ENCODE measurements at places on chromosomes 11 and 22.

GRCh38 chr22:20094197-20094807 lies 14.3 kb downstream of the DGCR8 start:
- H3K4me1 ChIP-seq, result peaks cover 7% of the 10 kb centered on the region
- no peak overlapping the region for H3K4me3 ChIP-seq
- H3K27me3 ChIP-seq, result no peaks in the 10 kb centered on the region
- DNase-seq, result no peak

DNA sequence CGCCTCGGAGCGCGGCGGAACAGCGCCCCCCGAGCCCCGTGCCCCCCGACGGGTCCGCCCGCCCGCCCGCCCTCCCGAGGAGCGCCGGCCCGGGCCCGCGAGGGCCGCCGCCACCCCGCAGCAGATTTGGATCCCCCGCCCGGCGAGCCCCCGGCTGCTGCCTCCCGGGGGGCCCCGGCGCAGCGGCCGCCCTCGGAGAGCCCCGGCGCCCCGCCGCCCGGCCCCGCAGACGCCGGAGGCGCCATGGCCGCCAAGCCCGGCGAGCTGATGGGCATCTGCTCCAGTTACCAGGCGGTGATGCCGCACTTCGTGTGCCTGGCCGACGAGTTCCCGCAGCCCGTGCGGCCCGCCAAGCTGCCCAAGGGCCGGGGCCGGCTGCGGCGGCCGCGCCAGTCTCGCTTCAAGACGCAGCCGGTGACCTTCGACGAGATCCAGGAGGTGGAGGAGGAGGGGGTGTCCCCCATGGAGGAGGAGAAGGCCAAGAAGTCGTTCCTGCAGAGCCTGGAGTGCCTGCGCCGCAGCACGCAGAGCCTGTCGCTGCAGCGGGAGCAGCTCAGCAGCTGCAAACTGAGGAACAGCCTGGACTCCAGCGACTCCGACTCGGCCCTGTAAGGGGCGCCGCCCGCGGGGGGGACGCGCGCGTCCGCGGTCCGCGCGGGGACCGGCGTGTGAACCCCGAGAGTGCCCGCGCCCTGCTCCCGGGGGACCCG lies 380 bp downstream of the C11orf96 start:
- peaks cover 16% of the 10 kb centered on the region for H3K4me1 ChIP-seq
- H3K36me3 ChIP-seq, result no peaks in the 10 kb centered on the region
- H3K27me3 ChIP-seq, result peaks cover 28% of the 10 kb centered on the region
- DNase-seq, result no peak
- H3K27ac ChIP-seq, result no peak overlapping the region

DNA sequence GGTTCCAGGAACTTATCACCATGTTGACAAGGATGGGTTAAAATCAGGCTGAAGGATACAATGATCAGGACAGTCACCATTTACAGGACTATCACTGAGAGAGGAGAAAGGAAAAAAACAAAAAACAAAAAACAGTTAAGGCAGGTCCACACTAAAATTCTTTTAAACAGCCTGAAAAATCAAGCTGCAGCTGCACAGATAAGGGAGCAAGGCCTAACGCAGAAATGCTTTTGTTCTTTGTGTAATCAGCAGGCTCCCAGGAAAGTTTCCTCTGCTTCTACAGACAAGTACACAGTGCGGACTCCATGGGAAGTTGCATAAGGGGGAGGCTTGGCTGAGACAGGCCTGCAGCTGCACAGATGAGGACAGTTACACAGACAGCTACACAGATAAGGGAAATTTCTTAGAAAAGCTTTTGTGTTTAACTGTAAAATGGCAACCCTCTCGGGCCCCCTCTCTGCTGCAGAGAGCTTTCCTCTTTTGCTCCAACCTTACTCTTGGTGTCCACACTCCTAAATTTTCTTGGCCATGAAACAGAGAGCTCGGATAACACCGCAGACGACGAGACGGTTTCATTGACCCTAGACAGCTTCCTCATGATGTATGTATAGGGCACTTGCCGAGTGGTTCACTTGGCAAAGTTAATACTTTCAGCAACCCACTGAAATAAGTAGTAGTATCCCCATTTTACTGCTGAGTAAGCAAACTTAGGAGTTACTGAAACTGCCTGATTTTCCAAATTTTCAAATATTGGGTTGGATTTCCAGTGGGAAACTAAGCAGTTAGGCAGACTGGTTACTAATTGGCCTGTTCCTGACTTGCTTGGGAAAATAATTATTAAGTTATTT lies 45.5 kb downstream of the PIWIL3 start:
- H3K4me3 ChIP-seq, result no peak overlapping the region
- H3K4me1 ChIP-seq, result no peaks in the 10 kb centered on the region
- no peak for DNase-seq
- no peaks in the 10 kb centered on the region for H3K27me3 ChIP-seq
- H3K27ac ChIP-seq, result no peak overlapping the region

GRCh38 chr11:134915212-134915611 lies 503.2 kb upstream of the B3GAT1 start:
- H3K27me3 ChIP-seq, result peaks cover 3% of the 10 kb centered on the region
- no peak overlapping the region for H3K4me3 ChIP-seq
- DNase-seq, result no peak
- H3K4me1 ChIP-seq, result no peaks in the 10 kb centered on the region

DNA sequence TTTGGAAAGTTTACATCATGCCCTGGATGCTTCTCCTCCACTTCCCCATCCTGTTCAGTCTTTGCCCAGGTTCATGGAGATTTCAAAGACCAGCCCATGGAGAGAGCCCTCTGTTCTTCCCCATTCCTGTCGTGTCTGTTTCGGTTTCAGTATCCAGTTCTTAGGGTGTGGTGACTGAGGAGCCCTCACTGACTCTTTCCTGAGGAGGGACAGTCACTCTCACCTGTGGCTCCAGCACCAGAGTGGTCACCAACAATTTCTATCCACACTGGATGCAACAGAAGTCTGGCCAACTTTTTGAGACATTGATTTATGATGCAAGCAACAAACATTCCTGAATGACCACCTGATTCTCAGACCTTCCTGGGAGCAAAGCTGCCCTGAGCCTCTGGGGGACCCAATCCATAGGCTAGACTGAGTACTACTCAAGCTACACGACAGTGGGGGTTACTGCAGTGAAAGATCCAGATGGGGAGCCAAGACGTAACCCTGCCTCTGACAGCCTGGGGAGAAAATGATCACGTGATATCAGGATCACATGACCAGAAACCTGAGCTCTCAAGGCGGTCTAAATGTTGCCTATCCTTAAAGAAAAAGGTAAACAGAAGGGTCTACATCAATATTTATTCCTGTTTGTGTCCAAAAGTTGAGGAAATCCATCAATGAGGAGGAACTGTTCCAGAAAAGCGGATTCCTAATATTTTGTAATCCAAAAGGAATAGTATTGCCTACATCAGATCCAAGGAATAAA lies 76.2 kb upstream of the VPREB1 start:
- H3K36me3 ChIP-seq, result no peaks in the 10 kb centered on the region
- H3K4me3 ChIP-seq, result peak overlapping the region; percentile 38
- H3K4me1 ChIP-seq, result no peaks in the 10 kb centered on the region
- no peaks in the 10 kb centered on the region for H3K27me3 ChIP-seq
- no peak overlapping the region for H3K27ac ChIP-seq
- no peak for DNase-seq

DNA sequence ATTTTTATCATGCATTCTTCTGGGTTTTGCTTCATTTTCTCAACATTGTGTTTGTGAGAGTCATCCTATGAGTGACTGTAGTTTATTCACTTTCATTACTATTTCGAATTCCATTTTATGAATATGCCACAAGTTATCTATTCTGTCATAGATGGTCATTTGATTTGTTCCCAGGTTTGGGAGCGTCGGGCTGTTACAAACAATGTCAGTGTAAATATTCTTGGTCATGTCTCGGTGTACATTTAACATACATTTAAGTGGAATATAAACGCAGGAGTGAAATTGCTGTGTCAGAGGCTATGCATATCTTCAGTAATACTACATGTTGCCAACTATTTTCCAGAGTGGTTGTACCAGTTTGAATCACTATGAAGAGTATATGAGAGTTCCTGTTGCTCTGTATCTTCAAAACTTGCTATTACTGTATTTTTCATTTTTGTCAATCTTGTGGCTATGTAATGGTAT lies 2.4 kb downstream of the TRIM44 start:
- no peaks in the 10 kb centered on the region for H3K36me3 ChIP-seq
- H3K27ac ChIP-seq, result no peak overlapping the region
- DNase-seq, result no peak
- peaks cover 14% of the 10 kb centered on the region for H3K4me1 ChIP-seq

- H3K27ac ChIP-seq, result no peak overlapping the region
- DNase-seq, result no peak
- no peak overlapping the region for H3K4me3 ChIP-seq
Measured at GRCh38 chr11:95156916-95157541, 67.4 kb downstream of the ENDOD1 start.

GRCh38 chr11:8247312-8247711 lies 16.4 kb downstream of the LMO1 start:
- H3K4me1 ChIP-seq, result no peaks in the 10 kb centered on the region
- H3K4me3 ChIP-seq, result no peak overlapping the region
- no peak overlapping the region for H3K27ac ChIP-seq
- H3K36me3 ChIP-seq, result no peaks in the 10 kb centered on the region

DNA sequence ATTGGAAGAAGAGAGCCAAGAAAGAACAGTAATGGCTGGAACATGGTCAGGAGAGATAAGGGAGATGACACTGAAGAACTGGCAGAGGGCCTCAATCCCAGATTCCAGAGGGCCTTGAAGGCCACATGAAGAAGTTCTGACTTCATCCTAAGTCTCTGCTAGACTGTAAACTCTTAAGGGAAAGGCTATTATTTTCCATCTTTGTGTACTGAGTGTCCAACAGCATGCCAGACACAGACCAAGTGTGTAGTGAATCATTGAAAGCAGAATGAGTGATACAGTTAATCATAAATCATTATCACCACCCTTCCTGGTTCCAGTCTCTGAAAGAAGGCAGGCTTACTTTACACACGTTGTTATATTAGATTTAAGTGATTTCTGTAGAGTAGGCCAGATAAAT lies 185.3 kb upstream of the C11orf87 start:
- H3K27ac ChIP-seq, result no peak overlapping the region
- no peak for DNase-seq
- H3K36me3 ChIP-seq, result no peaks in the 10 kb centered on the region
- no peak overlapping the region for H3K4me3 ChIP-seq

DNA sequence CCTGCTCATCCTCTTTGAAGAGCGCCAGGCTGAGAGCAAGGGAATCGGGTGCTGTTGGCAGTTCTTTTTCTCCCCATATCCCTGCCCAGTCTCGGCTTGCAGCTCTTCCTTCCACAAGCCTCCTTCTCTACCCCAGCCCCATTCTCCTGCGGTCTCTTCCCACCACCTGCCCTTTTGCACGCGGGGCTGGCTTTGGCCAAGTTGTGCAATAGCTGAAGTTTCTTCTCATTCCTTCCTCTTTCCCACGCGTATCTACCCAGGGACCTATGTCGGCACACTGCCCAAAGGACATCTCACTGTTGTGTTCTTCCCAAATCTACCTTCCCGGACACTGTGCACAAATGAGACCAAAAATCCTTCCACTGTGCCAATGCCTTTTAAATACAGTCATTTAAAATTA lies 22.3 kb upstream of the HTR3A start:
- H3K36me3 ChIP-seq, result no peaks in the 10 kb centered on the region
- H3K27ac ChIP-seq, result no peak overlapping the region
- H3K4me1 ChIP-seq, result no peaks in the 10 kb centered on the region
- H3K4me3 ChIP-seq, result no peak overlapping the region
- DNase-seq, result no peak
- H3K27me3 ChIP-seq, result no peaks in the 10 kb centered on the region

DNA sequence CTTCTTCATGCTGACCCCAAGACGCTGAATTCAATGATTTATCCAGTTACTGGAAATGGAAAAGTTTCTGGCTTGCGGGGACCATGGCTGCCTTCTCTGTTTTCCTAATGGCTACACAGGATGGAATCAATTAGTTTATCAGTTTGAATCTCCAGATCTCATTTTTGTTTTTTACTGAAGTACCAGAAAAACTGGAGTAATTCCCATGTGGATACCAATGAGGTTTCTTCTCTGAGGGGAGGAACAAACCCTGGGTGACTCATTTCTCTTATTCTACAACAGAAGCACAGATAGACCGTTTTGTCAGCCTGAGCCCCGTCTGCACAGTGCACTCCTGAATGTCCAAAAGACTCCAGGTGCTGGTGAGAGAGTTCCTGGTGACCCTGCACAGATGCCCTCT lies 3.4 kb downstream of the ZNF195 start:
- H3K27me3 ChIP-seq, result no peaks in the 10 kb centered on the region
- H3K27ac ChIP-seq, result no peak overlapping the region
- DNase-seq, result no peak
- no peak overlapping the region for H3K4me3 ChIP-seq
- H3K36me3 ChIP-seq, result peaks cover 22% of the 10 kb centered on the region

- H3K4me3 ChIP-seq, result no peak overlapping the region
- no peaks in the 10 kb centered on the region for H3K4me1 ChIP-seq
Measured at GRCh38 chr22:32572741-32573500, 98.3 kb downstream of the FBXO7 start.
